Breast epithelium (tissue), 4 donors: ENCODE measurements at places on chromosomes 7 and 10.

DNA sequence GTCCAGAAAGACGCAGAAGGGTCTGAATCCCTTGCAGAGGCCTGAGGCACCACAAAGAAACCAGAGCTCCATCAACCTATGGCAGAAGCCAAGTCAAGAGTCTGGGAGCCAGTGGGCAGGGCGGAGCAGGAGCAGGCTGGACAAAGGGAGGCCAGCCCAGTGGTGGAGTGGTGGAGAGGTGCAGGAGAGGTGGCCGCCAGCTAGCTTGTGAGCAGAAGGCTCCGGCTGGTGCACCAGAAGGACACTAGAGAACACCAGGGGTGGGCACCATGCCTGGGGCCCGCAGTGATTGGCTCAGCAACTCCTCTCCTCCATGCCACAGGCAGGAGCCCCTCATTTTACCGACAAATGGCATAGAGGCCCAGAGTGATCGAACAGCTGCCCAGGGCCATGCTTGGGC, 186.6 kb downstream of the GRID1 start:
- DNase-seq = no peak

- DNase-seq = no peak
Observed at GRCh38 chr7:5478568-5479430, 55.2 kb upstream of the TNRC18 start.

GRCh38 chr10:33982995-33983394, 648.5 kb upstream of the NRP1 start:
- no peak for DNase-seq

GRCh38 chr10:75497997-75498883, 66.8 kb downstream of the LRMDA start:
- DNase-seq = no peak

DNA sequence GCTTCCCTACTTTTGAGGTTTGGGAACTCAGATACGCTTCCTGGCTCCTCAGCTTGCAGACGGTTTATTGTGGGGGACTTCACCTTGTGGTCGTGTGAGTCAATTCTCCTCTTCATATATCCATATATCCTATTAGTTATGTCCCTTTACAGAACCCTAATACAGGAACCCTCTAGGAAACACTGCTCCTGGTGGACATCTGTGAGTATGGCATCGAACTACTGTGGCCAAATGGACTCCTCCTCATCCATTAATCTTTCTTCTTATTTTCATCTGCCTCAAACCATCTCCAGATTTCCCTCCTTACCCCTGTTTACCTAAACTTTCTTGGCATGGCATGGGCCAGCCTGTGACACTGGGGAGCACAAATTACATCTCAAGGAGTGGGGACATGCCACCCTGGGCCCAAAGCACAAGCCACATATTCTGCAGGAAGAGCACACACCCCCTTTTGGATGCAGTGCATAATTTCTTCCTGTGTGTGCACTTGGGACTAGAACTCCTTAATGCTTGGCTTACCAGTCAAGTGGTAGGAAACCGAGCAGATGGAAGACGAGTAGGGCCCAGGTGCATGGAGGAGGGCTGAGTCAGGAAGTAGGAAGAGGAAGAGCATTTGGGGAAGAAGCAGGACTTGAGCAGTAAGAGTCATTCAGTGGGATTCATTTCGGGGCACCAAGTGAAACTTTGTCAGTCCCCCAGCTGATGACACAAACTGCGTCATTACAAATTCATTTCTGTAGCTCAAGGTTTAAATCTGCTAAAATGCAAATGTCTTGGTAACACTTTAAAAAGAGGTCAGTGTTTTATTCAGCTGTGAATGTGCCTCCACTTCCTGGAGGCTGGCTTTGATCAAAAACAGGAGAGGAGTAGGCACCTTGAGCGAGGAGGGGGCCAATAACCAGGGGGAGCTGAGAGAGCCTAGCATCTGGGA, 80.8 kb upstream of the PLXNA4 start:
- DNase-seq = no peak

DNA sequence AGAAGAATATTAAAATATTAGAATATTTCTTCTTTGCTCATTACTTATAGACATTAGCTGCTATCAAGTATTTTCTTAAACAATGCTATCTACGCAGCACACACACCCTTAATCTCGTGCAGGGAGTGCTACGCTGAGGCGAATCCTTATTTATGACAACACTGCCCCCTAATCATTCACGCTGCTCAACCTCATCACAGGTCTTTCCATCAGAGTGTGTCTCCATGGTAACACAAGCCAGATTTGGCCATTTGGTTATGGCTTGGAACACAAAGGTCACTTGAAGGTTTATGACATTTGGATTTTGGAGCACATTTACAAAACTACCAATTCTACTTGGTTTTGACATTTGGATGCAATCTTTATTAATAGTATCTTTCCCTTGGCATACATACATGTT, 45.4 kb upstream of the MYO3A start:
- DNase-seq = no peak

- DNase-seq = no peak
Observed at GRCh38 chr7:124784879-124785818, 19.6 kb upstream of the GPR37 start.
